ENCODE measurements at places on chromosomes 7 and 10. TPM values are rescaled to one million over a fixed set of nuclear protein-coding genes. Genes with fewer than 3 reads are reported as not detected.

The HABP2 gene
- 0.09 TPM for total RNA-seq

- no peaks in the 10 kb centered on the region for H3K4me1 ChIP-seq
- no peak for DNase-seq
- H3K4me3 ChIP-seq = no peak overlapping the region
- H3K36me3 ChIP-seq = no peaks in the 10 kb centered on the region
- H3K27ac ChIP-seq = no peak overlapping the region
Measured at GRCh38 chr10:88838766-88839350, 12.8 kb downstream of the ANKRD22 start.

GRCh38 chr10:117550599-117551329, 8.2 kb downstream of the EMX2 start:
- no peak overlapping the region for H3K4me3 ChIP-seq
- no peak for DNase-seq
- H3K36me3 ChIP-seq = no peaks in the 10 kb centered on the region
- peaks cover 60% of the 10 kb centered on the region for H3K4me1 ChIP-seq
- H3K27me3 ChIP-seq = peaks cover 100% of the 10 kb centered on the region

DNA sequence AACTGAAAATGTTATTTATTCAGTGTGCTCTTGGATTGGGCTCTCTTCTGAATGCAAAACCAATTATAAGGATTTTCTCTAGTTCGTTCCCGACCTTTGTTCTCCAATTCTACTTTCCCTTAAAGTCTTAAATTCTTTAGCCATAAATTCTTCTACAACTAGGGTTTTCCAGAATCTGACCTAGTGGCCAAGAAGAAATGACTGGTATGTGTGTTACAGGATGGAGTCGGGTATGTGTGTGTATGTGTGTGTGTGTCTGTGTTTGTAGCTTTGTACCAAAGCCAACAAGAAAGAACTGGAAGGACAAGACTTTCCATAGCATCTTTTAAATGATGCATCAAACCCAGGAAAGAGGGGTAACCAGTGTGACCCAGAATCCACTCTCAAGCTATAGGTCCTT, 25.8 kb upstream of the LEP start:
- no peaks in the 10 kb centered on the region for H3K36me3 ChIP-seq
- H3K27me3 ChIP-seq = peaks cover 32% of the 10 kb centered on the region
- H3K4me1 ChIP-seq = peaks cover 22% of the 10 kb centered on the region
- no peak overlapping the region for H3K27ac ChIP-seq

- no peak overlapping the region for H3K27ac ChIP-seq
- no peak overlapping the region for H3K4me3 ChIP-seq
- H3K4me1 ChIP-seq = no peaks in the 10 kb centered on the region
- H3K27me3 ChIP-seq = no peaks in the 10 kb centered on the region
- DNase-seq = no peak
Measured at GRCh38 chr10:34049887-34050286, 715.4 kb upstream of the NRP1 start.

DNA sequence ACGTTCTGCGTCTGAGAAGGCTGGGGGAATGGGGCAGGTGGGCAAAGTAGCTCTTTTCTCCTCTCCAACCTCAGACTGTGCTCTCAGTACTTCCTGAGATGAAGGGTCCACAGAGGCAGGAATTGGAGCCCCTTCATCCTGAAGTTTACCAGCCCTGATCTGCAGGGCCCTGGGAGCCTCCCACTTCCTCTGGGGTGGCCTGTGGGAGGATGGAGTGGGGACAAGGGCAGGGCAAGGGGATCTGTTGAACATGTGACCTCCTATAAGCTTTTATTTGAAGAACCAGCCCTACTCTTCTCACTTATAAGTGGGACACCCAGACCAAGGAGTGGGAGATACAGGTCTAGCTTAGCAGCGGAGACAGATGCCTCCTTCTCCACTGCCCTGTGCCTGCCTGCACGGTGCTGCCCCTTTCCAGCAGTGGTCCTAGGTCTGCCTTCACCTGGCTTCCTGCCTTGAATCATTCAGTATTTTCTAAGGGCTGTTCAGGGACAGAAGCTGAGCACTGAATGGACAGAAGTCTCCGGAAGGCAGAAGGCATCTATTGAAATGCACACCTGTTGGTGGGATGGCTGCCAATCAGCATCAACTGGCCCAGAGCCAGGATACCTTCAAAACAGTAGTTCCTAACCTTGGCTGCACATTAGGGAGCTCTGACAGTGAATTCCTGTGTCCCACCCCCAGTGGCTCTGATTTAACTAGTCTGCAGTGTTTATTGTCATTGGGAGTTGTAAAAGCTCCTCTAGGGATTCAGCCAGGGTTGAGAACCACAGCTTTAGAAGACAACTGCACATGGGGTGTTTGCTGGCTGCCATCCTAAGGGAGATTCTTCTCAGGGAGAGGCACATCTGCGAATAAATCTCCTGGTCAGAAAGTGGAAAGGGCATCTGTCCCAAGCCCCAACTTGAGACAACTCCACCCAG, 2.7 kb upstream of the ARHGAP22 start:
- H3K4me3 ChIP-seq = no peak overlapping the region
- peaks cover 25% of the 10 kb centered on the region for H3K4me1 ChIP-seq
- H3K27ac ChIP-seq = no peak overlapping the region
- DNase-seq = no peak
- H3K27me3 ChIP-seq = peaks cover 41% of the 10 kb centered on the region

- peaks cover 15% of the 10 kb centered on the region for H3K27me3 ChIP-seq
- peaks cover 20% of the 10 kb centered on the region for H3K4me1 ChIP-seq
- H3K4me3 ChIP-seq = peak within 1 kb of the TSS; percentile 76
- DNase-seq = peak; percentile 66
- H3K36me3 ChIP-seq = no peaks in the 10 kb centered on the region
Measured at GRCh38 chr7:95396136-95397032, at the start of gene PON3. PON3 (minus strand) TSS chr7:95396375; CDS start chr7:95396350, 25 bp downstream.

DNA sequence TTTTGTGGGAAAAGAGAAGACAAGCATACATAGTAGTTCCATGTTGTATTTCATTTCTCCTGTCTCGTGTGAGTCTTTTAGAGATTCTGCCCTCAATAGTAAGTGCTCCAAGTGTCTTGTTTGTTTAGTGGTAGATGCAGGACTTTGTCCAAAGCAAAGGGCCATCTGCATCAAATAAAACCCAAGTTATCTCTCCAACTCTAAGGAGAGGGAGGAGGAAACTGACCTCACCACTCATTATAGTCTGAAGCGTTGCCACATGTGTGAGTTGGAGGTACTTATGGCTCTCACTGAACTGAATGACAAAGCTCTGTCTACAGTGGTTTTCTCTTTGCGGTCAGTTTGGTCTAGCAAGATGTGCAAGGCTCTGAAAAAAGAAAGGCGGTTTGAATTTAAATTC, 272.6 kb downstream of the DOCK4 start:
- H3K27me3 ChIP-seq = no peaks in the 10 kb centered on the region
- H3K27ac ChIP-seq = peak overlapping the region; percentile 54
- no peak for DNase-seq
- no peak overlapping the region for H3K4me3 ChIP-seq
- peaks cover 9% of the 10 kb centered on the region for H3K36me3 ChIP-seq

The OR6B1 gene
- not detected for total RNA-seq

- H3K36me3 ChIP-seq = no peaks in the 10 kb centered on the region
- H3K27ac ChIP-seq = no peak overlapping the region
Measured at GRCh38 chr7:125061776-125062397, 132.3 kb upstream of the POT1 start.

The CYP3A4 gene
- total RNA-seq = 0.33 TPM

The OR2A1 gene
- total RNA-seq = not detected

DNA sequence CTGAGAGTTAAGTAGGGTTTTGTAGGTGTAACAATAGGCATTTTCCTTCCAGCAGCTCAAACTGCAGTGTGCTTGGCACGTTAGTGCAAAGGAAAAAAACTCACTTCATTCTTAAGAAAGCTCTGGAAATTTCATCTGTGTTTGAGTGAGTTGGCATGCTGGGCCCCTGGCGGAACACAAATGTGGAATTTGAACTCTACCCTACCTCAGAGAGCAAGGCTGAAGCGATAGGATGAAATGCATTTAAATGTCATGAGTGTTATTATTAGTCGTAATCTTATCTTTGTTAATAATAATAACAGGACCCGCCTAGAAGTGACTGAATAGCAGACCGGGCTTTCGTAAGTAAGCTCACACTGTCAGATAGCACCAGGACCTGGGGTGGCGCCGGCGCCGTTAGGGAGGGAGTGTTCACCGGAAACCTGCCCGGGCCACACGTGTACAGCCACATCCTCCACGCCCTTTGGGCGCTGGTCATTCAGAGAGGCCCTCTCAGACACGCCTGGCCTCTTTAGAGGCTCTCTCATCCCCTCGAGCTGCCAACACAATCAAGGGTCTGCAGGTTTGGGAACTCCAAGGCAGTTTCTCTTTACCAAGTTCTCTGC, 63.5 kb downstream of the GRK5 start:
- no peaks in the 10 kb centered on the region for H3K27me3 ChIP-seq
- no peaks in the 10 kb centered on the region for H3K36me3 ChIP-seq
- no peak for DNase-seq
- no peak overlapping the region for H3K27ac ChIP-seq

DNA sequence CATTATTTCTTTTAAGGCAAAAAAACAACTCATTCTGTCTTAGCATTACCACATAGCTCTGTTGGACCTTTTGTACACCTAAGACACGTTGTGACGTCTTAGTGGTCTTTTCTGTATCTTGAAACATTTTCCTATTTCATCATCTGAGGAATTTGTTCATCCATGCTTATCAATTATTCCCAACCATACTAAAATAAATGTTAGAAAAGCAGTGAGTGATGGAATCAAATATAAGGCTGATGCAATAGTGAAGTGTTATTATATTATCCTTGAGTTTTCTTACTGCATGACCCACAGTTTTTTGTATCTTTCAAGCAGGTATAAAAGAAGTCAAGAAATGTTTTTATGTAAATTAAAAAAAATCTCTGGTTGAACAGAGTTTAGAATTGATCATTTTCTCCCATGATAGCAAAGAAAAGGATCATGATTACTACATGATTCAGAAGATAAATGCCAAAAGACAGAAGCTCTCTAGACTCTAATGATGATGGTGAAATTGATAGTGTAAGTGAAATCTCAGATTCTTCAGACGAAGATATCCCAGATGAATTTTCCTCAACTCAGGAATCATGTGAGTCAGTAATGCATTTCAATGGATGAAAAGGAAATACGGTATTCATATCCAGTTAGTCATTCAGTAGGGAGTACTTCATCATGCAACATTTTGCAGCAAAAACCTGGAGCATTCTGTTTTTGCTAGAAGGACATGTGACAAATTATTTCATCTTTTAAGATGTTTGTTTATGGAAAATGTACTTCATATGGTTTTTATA, 51.4 kb downstream of the CELF2 start:
- no peak overlapping the region for H3K27ac ChIP-seq
- H3K27me3 ChIP-seq = no peaks in the 10 kb centered on the region
- DNase-seq = no peak

The COA1 gene
- 146 TPM for total RNA-seq

DNA sequence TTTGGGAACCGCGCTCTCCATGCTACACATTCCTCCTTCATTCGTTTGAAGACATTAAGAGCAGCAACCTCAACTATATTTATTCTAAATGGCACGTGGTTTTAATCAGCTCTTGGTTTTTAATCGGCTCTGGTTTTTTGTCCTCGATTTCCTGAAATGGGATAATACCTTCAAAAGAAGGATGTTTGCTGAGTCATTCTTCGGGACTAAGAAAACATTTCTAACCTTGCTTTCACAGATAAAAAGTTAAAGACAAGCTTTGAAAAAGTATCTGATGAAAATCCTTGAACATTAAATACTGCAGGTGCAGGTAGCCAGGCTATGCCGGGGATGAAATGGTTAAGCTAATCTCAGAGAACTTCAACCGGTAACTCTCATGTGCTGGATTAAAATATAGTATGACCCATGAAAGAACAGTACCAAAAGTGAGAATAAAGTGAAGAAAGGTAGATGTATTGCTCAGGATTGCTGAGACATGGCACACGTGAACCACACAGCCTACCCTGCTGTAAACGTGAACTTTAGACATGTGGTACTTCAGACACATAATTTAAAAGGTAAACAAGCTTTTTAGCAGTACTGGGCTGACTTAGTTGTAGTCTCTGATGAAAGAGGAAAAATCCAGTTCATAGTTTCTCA, 89.1 kb downstream of the PTPRN2 start:
- no peak overlapping the region for H3K27ac ChIP-seq
- no peak for DNase-seq
- H3K36me3 ChIP-seq = no peaks in the 10 kb centered on the region
- peaks cover 59% of the 10 kb centered on the region for H3K4me1 ChIP-seq
- H3K4me3 ChIP-seq = no peak overlapping the region

The HELLS gene
- total RNA-seq = 365 TPM

GRCh38 chr10:86446440-86446839, 75.2 kb downstream of the WAPL start:
- H3K27me3 ChIP-seq = no peaks in the 10 kb centered on the region
- H3K27ac ChIP-seq = no peak overlapping the region
- no peak for DNase-seq
- H3K36me3 ChIP-seq = peaks cover 72% of the 10 kb centered on the region
- H3K4me3 ChIP-seq = no peak overlapping the region

GRCh38 chr10:62170732-62171131, 97.9 kb downstream of the RTKN2 start:
- H3K27ac ChIP-seq = no peak overlapping the region
- H3K4me1 ChIP-seq = peaks cover 4% of the 10 kb centered on the region
- H3K4me3 ChIP-seq = no peak overlapping the region
- peaks cover 8% of the 10 kb centered on the region for H3K36me3 ChIP-seq
- H3K27me3 ChIP-seq = no peaks in the 10 kb centered on the region

The BMPR1A gene
- 104 TPM for total RNA-seq

DNA sequence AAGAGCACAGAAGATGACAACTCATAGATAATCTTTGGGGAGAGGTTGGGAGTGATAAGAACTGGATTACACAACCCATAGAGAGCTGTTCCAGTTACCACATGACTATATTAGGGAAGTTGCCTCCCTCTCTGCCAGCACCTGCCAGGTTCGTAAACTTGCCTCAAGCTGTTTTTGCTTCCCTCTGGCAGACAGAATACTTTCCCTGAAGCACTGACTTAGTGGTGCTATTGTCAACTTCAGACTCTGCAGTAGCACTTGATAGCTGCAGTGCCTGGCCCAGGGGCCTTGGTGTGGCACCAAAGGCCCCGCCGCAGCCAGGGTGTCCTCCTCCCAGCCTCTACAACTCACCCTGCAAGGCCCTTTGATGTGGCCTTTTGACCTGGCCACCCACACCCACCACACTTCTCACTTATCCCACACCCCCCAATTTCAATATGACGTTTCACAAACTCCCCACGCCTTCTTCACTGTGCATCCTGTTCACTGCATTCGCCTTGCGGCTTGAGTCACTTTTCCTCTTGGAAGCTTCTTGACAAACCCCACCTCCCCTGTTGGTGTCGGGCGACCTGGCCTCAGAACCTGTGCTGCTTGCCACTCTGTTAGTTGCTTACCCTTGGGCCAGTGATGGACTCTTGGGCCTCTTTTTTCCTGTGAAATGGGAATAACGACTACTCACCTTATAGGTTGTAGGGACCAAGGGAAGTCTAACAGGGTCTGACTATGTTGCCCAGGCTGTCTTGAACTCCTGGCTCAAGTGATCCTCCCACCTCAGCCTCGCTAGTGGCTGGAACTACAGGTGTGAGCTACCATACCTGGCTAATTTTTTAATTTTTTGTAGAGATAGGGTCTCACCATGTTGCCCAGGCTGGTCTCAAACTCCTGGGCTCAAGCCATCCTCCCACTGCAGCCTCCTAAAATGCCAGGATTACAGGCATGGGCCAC, 50.2 kb upstream of the PODXL start:
- no peak overlapping the region for H3K4me3 ChIP-seq
- no peaks in the 10 kb centered on the region for H3K27me3 ChIP-seq
- DNase-seq = no peak
- peaks cover 73% of the 10 kb centered on the region for H3K4me1 ChIP-seq
- H3K27ac ChIP-seq = peak overlapping the region; percentile 100

GRCh38 chr10:93568105-93568390, 1.6 kb downstream of the FFAR4 start:
- H3K4me1 ChIP-seq = peaks cover 21% of the 10 kb centered on the region
- H3K36me3 ChIP-seq = no peaks in the 10 kb centered on the region
- H3K27me3 ChIP-seq = peaks cover 90% of the 10 kb centered on the region
- H3K4me3 ChIP-seq = peak overlapping the region; percentile 86

The RAPGEF5 gene
- 9.9 TPM for total RNA-seq

The ATAD1 gene
- 46.7 TPM for total RNA-seq

The ACHE gene
- 7.7 TPM for total RNA-seq

Measured in WTC11 (cell line).